ENCODE measurements at places on chromosomes 7 and 10.

GRCh38 chr7:142883571-142884285 is 1.8 kb downstream of the TRPV6 start:
- no peak for DNase-seq

DNA sequence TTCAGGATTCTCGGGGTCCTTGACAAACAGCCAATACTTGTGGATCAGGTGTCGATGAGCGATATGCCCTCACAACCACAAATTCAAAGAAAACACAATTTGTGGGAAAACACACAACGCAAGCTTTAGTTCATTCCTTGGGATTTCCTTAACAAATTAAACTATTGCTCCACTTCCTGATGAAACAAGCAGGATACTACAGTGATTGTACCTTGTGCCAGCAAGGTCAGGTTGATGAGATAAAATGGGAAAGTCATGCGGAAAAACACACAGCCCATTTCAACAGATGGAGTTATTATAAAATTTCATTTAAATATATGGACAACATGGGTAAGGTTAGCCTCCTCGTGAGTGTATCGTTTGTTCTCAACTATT is 8.8 kb upstream of the RHOBTB1 start:
- no peak for DNase-seq

- DNase-seq = no peak
Measured at GRCh38 chr7:157265051-157265450, 71.8 kb upstream of the DNAJB6 start.

GRCh38 chr7:67870396-67870795 is 873.8 kb downstream of the TYW1 start:
- DNase-seq = no peak

GRCh38 chr10:74827045-74827441 is 643 bp downstream of the KAT6B start:
- DNase-seq = no peak

GRCh38 chr7:134639061-134639460 is 7.6 kb upstream of the BPGM start:
- no peak for DNase-seq

- DNase-seq = no peak
Measured at GRCh38 chr10:74620626-74621025, 205.8 kb upstream of the KAT6B start.

DNA sequence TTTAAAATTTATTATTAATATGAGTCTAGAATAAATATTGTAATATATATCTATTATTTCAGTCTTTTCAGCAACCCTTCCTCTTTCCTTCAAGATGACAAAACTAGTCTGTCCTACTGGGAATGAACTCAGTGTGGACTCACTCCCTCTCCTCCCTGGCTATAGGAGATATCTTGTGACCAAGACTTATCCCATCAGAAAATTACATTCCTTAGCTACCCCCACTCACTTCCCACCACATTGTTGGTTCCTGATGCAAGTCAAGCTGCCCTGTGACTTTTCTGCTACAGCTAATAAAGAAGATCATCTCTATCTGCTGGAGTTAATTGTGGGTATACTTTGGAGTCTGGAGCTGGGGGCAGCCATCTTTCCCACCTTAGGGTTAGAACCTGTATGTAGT is 28.0 kb upstream of the MCU start:
- DNase-seq = no peak

Data from stimulated activated CD4-positive, alpha-beta T cell treated with anti-CD3 and anti-CD28 coated beads, Interleukin-2, amount 100 ng/mL, for 24 hours (primary cell).